Activated T-helper 1 cell treated with anti-CD3 and anti-CD28 coated beads, Interleukin-2, amount 50 U/mL, for 16 hours (primary cell): ENCODE measurements at places on chromosomes 12 and 14.

GRCh38 chr14:76123426-76124225 is 28.1 kb upstream of the GPATCH2L start:
- DNase-seq, result no peak

GRCh38 chr14:51612449-51612848 is 39.3 kb upstream of the FRMD6 start:
- no peak for DNase-seq

GRCh38 chr12:26080911-26081310 is 43.9 kb downstream of the BHLHE41 start:
- no peak for DNase-seq

DNA sequence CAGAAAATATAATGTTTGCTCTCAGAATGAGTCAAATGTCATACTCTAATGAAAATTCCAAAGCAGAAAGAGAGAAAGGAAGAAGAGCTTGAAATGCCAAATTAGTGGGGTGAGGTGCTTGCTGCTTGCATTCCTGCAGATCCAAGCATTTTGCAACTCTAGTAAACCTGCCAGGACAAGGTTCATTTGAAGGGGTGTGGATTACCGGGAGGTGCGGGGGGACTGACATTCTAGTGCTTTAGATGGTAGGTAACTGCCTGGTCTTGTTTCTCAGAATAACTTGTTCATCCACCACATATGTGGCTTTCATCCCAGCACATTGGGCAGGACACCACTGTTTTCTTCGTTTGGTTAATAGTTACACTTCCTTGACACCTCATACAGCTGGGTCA is 144.4 kb downstream of the AKAP6 start:
- DNase-seq, result no peak

GRCh38 chr12:92010853-92011701 is 134.6 kb downstream of the BTG1 start:
- no peak for DNase-seq

DNA sequence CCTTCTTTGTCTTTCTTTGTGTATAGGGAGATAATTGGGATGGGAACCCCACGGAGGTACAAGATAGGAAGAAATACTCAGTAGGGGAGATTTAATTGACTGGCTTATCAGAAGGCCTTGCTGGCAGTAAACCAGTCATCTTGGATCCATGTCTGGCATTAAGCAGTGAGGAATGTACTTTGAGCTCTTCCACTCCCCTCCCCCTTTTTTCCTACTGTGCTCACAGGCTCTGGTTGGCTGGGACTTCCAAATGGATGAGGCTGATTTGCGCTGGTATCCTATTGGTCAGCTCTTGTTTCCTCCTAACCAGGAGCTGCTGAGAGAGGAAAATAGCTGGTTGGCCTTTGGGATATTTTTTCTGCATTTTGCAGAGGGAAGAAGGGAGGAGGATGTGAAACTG is 24.7 kb downstream of the NGDN start:
- DNase-seq, result no peak

- no peak for DNase-seq
These were observed 17.7 kb upstream of the ANAPC7 start for GRCh38 chr12:110421159-110421661.

DNA sequence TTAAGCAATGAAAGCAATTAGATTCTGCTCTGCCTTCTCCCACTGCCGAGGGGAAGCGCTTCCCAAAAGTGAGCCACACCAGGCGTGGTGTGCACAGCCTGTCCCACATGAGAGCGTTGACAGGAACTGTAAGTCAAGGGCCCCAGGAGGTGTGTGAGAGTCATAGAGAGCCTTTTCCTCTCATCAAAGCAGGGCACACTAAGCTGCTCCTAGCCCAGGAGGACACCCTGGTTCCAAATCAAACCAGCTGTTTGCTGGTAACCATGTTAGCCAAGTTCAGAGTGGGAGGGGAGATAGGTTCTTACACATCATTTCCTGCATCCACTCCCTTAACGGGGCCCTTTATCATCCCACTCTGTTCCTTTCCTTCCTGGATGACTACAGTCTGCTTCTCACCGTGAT is 98.3 kb downstream of the SPTSSA start:
- no peak for DNase-seq

DNA sequence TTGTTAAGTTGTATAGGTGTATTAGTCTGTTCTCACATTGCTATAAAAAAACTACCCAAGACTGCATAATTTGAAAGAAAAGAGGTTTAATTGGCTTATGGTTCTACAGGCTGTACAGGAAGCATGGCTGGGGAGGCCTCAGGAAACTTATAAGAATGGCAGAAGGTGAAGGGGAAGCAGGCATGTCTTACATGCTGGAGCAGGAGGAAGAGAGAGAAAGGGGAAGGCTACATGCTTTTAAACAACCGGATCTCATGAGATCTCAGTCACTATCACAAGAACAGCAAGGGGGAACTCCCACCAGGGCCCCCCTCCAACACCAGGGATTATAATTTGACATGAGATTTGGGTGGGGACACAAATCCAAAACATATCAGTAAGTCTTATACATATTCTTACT is 60.5 kb upstream of the OR10AD1 start:
- no peak for DNase-seq

DNA sequence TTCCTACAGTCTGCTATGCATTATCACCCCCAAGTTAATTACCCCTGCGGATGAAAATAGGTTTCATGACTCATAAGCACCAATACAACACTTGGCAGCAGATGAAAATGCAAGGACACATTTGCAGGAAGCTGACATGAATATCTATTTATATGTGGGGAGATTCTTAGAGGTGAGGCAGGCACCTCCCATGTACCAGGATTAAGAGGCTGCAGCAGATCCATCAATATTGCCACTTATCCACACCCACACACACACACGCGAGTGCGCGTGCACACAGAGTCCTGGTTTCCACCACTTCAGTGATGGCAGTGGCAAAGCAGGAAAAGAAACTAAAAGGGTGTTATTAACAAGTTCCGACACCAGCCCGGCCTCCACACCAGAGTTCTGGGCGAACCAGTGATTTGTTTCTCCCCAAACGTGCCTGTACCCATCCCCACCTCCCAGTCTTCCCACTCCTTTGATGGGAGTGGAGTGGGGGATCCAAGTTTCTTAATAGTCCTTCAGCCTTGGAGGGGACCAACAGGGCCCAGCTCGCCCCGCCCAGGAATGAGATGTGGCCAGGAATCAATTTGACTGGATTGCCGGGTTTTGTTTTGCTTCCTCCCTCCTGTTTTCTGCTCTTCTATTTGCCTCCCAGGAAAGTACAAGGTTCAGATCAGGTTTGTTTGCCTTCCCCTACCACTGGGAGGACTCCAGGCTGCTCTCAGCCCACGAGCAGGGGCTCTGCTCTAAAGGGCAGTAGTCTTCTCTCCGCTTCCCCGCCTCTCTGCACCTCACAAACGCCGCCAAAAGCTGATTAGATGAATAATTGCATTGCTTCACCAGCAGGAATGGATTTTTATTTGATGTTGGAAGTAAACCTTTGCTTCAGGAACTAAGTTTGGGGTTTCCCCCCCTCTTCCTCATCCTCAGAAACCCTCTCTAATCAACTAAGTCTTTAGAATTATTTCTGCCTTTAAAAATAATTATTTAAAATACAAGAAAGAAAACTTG is 5.2 kb downstream of the IRF2BPL start:
- no peak for DNase-seq

- no peak for DNase-seq
These were observed 663 bp downstream of the WASHC3 start for GRCh38 chr12:102061096-102061559.

- DNase-seq, result no peak
These were observed 66.7 kb downstream of the PTPN21 start for GRCh38 chr14:88488081-88488480.

GRCh38 chr14:89378119-89378518 is 38.9 kb downstream of the FOXN3 start:
- DNase-seq, result no peak

- DNase-seq, result no peak
These were observed 209.0 kb downstream of the TMTC3 start for GRCh38 chr12:88351146-88351545.

DNA sequence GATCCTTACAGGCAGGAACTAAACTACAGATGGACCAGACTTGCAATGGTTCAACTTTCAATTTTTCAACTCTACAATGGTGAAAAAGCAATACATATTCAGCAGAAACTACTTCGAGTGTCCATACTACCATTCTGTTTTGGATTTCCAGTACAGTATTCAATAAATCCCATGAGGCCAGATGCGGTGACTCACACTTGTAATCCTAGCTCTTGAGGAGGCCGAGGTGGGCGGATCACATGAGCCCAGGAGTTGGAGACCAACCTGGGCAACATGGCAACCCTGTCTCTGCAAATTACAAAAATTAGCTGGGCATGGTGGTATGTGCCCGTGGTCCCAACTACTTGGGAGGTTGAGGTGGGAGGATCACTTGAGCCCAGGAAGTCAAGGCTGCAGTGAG is 336.1 kb downstream of the MED13L start:
- DNase-seq, result no peak

GRCh38 chr12:78885466-78885865 is 20.9 kb downstream of the SYT1 start:
- no peak for DNase-seq

GRCh38 chr12:3802721-3803120 is 49.8 kb upstream of the CRACR2A start:
- no peak for DNase-seq

- DNase-seq, result no peak
These were observed 61.0 kb upstream of the PTHLH start for GRCh38 chr12:28033538-28033915.

DNA sequence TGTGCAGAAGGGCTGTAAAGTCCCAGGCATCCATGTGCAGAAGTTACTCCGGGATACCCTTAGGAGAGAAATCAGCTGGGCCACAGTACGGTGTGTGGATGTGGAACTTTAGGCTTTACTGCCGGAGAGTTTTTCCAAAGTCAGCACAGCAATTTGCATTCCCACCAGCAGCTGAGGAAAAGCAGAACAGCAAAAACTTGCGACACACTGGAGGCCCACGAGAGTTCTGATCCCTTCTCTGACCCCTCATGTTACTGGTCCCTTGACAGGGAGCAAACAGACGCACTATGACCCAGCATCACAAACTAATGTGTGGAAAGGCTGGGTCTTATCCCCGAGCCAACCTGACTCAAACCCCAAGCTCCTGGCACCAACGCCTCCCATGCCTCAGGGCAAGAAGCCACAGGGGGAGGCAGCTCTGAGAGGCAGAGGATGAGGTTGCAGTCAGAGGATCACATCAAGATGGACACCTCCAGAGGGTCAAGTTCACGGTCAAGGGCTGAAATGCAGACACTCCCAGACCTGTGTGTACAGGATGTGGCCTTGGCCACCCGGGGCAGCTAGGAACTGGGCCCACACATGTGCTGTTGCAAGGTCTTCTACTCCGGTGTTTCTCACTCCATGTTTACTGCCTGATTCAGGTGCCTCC is 38.6 kb downstream of the CCDC88C start:
- no peak for DNase-seq

GRCh38 chr12:5507944-5508343 is 76.0 kb downstream of the NTF3 start:
- no peak for DNase-seq

GRCh38 chr12:22993609-22994315 is 368.8 kb downstream of the ETNK1 start:
- no peak for DNase-seq

- DNase-seq, result no peak
These were observed 71.1 kb upstream of the SOX5 start for GRCh38 chr12:24020397-24021163.

DNA sequence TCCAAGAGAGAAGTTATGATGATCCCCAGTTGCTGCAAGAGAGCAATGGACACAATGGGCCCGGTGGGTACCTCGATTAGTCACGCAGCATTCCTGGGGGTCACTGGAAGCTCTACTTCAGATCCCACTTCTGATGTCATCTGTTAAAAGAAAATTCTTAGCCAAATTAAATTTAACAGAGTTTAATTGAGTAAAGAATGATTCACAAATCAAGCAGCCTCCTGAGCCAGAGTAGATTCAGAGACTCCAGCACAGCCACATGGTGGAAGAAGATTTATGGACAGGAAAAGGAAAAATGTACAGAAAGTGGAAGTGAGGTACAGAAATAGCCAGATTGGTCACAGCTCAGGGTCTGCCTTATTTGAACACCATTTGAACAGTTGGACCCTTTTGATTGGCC is 107.5 kb downstream of the SPTSSA start:
- DNase-seq, result no peak

DNA sequence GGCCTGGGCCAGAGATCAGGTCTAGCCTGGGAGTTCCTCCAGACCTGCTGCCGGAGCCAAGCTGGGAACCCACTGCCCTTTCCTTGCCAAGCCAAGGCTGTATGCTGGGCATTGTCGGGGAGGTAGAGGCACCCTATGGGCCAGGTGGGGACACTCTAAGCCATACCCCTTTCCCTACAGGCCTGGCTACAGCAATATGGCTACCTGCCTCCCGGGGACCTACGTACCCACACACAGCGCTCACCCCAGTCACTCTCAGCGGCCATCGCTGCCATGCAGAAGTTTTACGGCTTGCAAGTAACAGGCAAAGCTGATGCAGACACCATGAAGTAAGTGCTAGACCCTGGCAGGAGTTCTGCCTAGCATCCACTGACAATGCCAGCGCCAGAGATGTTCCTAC is 4.9 kb downstream of the MMP14 start:
- DNase-seq, result no peak
